ENCODE measurements at places on chromosomes 4 and X.
A peak's percentile ranks its signal among the peaks of the same experiment; 100 is the strongest.

- peak; percentile 92 for DNase-seq
These were observed at the start of gene NSUN7 for GRCh38 chr4:40749717-40750460. TSS of gene NSUN7 (plus strand) at chr4:40749955. CDS start at chr4:40750694, 739 bp downstream.

DNA sequence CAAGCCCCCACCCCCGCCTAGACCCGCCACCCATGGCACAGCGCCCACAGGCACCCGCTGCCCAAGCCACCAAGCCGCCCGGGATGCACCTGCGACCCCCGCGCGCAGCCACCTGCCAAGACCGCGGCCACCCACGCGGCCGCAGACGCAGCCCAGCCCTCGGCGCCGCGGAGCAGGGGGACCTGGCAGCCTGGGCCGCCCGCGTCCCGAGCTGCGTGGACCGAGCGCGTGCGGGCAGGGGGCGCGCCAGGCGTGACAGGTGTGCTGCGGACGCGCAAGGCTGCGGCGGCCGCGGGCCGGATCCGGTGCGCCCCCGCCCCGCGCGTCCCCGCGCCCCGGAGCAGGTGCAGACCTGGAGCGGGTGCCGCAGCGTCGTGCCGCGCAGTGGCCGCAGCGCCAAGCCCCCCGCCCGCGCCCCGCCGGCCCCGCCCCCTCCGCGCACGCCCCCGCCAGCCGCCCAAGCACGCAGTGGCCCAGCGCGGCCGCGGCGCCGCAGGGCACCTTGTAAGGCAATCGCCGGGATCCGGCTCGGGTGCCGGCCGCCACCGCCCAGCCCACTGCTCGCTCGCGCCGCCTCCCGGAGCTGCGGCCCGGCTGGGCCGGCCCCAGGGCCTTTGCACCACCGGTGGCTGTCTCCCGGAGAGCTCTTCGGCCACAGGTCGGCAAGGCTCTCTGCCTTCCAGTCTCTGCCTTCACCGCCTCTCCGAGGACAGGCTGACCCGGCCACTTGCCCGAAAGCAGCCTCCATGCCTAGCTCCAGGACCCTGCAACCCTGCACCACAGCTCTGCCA lies at the start of gene PNCK:
Gene PNCK (minus strand): TSS at position 386 of the 791 bp plus-strand sequence. CDS start 737 bp downstream, outside the sequence.
- DNase-seq: no peak

- no peak for DNase-seq
These were observed 27.9 kb downstream of the CCDC149 start for GRCh38 chr4:24884902-24885301.

GRCh38 chr4:166658585-166658984 lies 575.7 kb downstream of the SPOCK3 start:
- DNase-seq: no peak

DNA sequence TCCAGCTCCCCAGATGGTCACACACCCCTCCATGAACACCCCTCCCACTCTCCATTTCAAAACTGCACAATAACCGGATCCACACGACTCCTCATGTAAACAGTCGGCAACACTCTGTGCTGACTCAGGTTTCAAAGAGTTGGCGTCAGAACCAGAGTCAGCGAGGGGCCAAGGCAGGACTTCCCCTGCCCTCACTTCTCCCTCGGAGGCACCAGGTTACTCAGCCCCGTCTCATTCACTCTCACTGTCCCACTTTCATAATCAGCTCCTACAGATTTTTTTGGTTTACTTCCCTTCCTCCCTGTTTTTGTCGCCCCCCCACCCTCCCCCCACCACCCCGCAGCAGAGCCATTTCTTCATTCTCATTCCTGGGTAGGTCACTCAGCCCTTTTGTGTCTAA lies 2.7 kb upstream of the TIMP1 start:
- peak; percentile 4 for DNase-seq

DNA sequence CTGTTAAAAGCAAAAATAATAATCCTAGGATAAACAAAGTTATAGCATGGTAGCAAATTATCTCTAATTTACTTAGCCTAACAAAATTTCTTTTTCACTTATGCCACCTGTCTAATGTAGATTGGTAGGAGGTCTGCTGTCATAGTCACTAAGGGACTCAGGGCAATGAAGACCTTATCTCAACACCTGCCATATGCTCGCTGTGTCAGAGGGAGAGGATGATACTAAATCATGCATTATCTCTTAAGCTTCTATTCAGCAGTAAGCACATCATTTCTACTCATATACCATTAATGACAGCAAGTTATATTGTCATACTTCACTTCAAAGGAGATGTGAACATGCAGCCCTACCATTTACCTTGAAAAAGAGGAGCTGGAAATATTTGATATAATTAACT lies 44.1 kb downstream of the AFM start:
- DNase-seq: no peak

- no peak for DNase-seq
These were observed 6.2 kb upstream of the ZBTB33 start for GRCh38 chrX:120244395-120244734.

- no peak for DNase-seq
These were observed 96.0 kb upstream of the WDFY3 start for GRCh38 chr4:85062466-85062865.

- DNase-seq: no peak
These were observed 564.7 kb upstream of the ACTRT1 start for GRCh38 chrX:128616933-128617332.

- no peak for DNase-seq
These were observed 11.0 kb downstream of the LHFPL1 start for GRCh38 chrX:112668476-112669409.

DNA sequence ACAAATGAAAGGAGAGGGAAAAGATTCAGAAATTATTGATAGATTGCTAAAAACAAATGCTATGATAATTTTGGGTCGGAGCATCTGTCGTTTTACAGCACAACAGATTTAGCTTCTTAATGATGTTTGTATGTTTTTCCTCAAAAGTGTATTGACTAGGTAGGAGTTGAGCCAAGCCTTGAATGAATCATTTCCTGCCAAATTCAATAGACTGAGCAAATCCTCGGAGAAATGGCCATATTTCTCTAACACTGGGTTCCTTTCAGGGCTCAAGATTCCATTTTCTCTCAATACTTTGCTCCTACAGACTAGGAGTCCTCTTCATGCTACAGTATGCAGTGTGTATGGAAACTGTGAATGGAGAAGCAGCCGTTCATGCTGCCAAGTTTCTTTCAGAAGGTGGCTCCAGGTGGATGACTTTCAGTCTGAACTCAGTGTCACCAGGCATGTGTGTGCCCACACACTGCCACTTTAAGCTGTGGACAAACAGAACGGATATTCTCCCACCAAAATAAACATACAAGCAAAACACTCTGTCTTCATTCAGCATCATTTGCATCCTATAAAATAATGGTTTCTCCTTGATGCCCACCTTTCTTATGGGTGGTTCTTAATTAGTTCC lies 146.0 kb downstream of the TBL1X start:
- DNase-seq: no peak

Measured in hepatocyte (in vitro differentiated cells).